ENCODE measurements at places on chromosomes 5 and 9.

DNA sequence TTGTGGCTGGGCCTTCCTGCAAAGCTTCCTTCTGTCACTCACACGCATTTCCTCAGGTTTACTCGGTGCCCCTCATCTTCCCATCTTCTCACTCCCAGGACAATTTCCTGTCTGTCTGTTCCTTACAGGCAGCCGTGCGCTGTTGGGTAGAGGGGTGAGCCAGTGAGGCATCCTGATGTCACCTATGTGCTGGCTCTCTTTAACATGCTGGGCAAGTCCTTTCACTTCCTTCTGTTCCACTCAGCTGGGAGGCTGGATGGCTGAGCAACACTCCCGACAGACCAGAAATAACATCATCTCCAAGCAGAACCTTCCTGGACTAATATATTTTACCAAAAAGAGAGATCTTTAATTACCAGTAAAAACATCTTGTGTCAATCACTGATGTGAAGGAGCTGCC is 103.0 kb downstream of the HSD17B3 start:
- DNase-seq: no peak

DNA sequence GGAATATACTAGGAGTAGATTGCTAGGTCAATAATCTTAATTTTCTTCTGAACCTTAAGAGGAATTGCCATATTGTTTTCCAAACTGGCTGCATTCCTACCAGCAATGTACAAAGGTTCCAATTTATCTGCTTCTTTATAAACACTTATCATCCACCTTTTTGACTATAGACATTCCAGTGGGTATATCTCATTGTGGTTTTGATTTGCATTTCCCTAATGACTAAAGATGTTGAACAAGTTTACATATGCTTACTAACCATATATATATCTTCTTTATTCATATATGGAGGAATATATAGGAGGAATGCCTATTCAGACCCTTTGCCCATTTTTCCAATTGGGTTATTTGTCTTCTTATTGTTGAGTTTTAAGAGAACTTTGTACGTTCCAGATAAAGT is 7.6 kb downstream of the DNAJC18 start:
- DNase-seq: no peak

DNA sequence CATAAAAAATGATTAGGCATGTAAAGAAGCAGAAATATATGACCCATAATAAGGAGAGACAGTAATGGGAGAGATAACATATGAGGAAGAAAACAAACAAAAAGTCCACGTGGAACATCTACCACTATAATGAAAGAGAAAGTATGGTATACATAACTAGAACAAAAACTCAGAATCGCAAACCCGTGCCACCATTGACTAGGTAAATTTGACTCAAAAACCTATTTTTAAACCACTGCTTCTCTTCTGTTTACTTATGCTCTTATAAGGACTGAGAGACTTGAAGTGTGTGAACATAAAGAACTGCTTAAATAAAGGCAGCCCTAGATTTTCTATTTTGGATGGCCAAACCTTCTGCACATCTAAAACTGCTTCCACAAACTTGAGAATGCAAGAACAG is 330.7 kb downstream of the CAAP1 start:
- DNase-seq: no peak

DNA sequence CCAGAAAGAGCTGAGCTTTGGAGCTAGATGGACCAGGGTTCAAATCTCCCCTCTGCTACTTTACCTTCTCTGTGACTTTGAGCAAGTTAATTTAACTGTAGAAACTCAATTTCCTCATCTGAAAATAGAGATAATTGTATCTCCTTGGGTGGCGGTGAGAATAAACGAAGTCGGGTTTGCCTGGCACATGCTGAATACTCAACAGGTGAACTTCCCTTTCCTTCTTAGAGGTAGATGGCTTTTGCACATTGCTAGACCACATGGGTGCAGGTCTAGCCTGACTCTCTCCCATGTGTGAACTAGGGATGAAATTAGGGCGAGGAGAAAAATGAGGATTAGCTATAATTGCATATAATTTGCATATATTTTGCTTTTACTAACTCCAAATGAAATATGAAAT is 31.4 kb upstream of the GTF2H2C start:
- DNase-seq: no peak

DNA sequence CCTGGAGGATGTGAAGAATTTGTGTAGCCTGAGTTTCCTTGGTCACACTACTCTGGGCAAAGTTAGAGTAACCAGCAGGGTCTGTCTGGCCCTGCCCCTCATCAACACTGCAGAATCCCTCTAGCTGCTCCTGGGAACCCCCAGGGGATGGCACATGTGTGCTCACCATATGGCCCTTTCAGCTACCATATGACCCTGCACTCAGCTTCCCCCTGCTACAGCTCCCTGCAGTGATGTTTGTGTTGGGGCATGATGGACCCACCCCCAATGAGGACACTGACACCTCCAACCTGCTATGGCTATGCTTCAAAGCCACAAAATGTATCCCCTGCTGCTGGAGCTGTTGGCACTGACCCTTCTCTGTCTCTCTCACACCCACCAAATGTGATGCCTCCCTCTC is 152.7 kb downstream of the SNX18 start:
- DNase-seq: no peak

DNA sequence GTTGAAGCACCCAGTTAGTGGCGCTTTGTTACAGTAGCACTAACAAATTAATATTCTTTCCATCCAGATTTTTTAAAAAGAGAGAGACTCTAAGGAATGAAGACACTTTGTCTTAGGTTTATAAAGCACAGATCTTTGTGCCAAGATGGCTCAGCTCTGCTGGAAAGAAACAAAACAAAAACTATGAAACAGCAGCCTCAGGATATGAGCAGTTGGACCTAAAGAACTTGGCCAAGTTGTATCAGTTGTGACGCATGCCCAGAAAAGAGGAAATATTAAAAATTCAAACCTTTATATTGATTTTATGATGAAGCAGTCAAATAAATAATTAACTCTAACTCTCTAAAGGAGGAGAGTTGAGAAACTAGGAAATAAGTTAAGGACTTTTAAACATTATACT is 427.2 kb downstream of the SPOCK1 start:
- DNase-seq: no peak

DNA sequence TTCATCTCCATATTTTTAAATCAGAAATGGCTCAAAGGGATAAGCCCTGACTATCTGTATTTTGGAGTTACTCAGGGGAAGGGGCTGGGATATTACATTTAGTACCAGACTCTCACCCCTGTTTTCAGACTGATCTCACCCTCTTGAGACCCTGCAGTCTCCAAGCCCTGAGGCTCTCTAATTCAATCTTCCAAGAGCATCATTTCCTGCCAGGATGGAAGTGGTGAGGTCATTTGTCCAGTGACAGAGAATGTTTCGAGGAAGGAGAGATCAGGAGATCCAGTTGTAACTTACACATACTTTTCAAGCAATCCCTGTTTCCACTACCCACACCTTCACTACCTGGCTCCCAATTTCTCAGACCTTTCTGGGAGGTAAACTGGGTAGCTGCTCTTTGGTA is 295.5 kb upstream of the EFNA5 start:
- no peak for DNase-seq

GRCh38 chr5:132070460-132071337 is 2.9 kb upstream of the CSF2 start:
- no peak for DNase-seq

- no peak for DNase-seq
Measured at GRCh38 chr9:20684875-20685696, 1.0 kb downstream of the FOCAD start.

- DNase-seq: no peak
Measured at GRCh38 chr5:71865665-71866320, 146.7 kb downstream of the CARTPT start.

- no peak for DNase-seq
Measured at GRCh38 chr9:89903141-89903475, 298.3 kb downstream of the GADD45G start.

GRCh38 chr5:176427971-176428370 is 11.6 kb upstream of the CLTB start:
- DNase-seq: no peak

- no peak for DNase-seq
Measured at GRCh38 chr9:96141128-96141474, 160.9 kb downstream of the HSD17B3 start.

DNA sequence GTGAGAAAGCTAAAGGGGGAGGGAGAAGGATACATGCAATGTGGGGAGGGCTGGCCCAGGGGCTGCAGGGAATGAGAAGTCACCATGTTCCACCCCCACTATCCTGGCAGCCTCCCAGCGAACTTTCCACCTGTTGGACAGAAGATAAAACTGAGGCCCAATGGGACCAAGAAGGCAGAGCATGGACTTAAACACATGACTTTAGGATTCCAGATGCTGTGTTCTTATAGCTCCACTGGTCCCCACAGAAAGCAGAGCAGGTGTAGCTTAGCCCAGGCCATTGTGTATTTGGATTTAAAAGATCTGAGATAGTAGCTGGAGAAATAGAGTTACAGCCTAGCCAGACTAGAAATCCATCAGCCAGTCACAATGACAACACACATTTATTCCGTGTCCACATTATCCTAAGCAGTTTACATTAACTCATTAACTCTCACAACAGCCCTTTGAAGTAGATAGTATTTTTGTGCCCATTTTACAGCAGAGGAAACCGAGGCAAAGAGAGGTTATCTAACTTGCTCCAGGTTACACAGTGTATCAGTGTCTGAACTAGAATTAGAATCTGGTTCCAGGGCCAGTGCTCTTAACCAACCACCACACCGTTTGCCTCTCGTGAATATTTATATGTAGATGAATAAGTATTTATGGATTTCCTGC is 121.0 kb downstream of the RGS3 start:
- no peak for DNase-seq

DNA sequence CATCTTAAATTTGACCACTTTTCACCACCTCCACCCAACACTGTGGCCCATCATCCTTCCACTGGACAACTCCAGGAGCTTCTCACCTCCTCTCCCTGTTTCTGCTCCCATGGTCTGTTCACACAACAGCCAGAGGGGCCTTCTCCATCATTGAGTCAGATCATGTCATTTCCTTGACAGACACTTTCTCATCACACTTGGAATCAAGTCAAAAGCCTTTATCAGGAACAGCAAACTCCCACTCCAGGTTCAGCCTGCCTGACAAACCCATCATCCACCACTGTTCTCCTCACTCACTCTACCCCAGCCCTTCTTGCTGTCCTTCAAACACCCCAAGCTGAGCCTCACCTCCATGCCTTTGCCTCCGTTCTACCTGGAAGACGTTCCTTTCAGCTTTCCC is 78.4 kb upstream of the ADRA1B start:
- no peak for DNase-seq

GRCh38 chr5:56662893-56663292 is 152.5 kb upstream of the MAP3K1 start:
- DNase-seq: no peak

- DNase-seq: no peak
Measured at GRCh38 chr5:77784735-77785134, 8.6 kb upstream of the TBCA start.

GRCh38 chr9:17322882-17323864 is 188.3 kb downstream of the CNTLN start:
- DNase-seq: no peak

DNA sequence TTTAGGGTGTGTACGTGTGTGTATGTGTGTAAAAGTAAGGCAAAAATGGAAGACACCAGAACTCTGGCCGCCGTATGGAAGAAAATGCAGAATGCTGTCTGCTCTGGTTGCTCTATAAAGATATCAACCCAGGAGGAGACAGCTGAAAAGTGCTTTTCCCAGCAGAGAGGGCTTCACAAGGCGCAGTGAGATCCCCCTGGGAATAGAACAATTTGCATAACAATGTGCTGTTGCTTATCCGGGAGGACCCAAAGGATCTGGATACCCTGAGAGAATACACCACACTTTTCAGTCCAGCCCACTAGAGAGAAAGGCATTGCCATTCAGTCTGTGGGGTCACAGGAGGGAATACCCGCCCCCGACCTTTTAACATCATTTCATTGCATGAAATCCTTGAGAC is 230.6 kb downstream of the EBF1 start:
- DNase-seq: no peak

- no peak for DNase-seq
Measured at GRCh38 chr9:4801156-4801555, 8.4 kb downstream of the RCL1 start.

- no peak for DNase-seq
Measured at GRCh38 chr9:102000956-102001355, 262.5 kb upstream of the GRIN3A start.

DNA sequence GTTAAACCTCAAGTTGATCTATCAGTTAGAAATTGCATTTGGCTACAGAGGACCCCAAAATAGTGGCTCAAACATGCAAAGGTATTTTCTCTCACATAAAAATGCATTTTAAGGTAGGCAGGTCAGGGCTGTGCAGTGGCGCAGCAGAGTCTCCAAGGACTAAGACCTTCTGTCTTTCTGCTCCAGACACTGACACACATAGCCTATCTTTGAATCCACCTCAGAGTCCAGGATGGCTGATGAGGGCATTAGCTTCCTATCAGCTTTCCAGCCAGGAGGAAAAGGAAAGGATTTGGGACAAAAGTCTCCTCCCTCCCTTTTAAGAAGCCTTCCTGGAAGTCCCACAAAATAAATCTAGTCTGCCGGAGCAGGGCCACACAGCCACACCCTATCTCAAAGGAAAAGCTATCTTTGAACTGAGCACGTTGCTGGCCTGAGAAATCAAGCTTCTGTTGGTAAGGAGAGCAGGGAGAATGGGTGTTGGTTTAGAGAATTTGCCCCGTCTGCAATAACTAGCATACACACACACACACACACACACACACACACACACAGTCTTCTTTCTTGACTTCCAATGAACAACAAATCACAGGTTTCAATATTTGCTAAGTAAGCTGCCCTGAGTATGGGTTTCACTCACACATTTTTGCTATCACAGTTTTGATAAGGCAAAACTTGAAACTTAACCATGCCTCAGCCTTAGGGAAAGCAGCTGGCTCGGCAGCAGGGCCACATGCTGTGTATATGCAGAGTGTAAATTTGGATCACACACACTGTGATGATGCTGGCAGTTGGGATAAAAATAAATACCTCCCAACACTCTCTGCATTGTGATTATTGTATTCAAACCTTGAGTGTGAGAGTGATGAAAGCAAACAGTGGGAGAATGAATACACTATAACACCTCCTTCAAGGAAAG is 116.6 kb upstream of the MAP3K1 start:
- no peak for DNase-seq

GRCh38 chr9:107932601-107933000 is 443.0 kb upstream of the KLF4 start:
- DNase-seq: no peak

- DNase-seq: no peak
Measured at GRCh38 chr5:53902296-53902907, 342.0 kb downstream of the NDUFS4 start.

GRCh38 chr5:142011572-142012185 is 1.1 kb downstream of the GNPDA1 start:
- no peak for DNase-seq

- DNase-seq: no peak
Measured at GRCh38 chr5:110638970-110639902, 87.2 kb downstream of the TMEM232 start.

GRCh38 chr5:67992923-67993322 is 222.6 kb upstream of the PIK3R1 start:
- DNase-seq: no peak

All from HFF-Myc (cell line).